ENCODE measurements at places on chromosomes 2 and 18. TPM values are rescaled to one million over a fixed set of nuclear protein-coding genes. Genes with fewer than 3 reads are reported as not detected.

Gene COL5A2
- 68.5 TPM for total RNA-seq

Gene ABCG8
- not detected for total RNA-seq

Gene TUBA4A
- 44.2 TPM for total RNA-seq

Gene SPR
- 57.0 TPM for total RNA-seq

Gene IL36B
- not detected for total RNA-seq

Gene STARD6
- not detected for total RNA-seq

- no peak for DNase-seq
Measured at GRCh38 chr2:168971261-168971660, 59.9 kb downstream of the ABCB11 start.

DNA sequence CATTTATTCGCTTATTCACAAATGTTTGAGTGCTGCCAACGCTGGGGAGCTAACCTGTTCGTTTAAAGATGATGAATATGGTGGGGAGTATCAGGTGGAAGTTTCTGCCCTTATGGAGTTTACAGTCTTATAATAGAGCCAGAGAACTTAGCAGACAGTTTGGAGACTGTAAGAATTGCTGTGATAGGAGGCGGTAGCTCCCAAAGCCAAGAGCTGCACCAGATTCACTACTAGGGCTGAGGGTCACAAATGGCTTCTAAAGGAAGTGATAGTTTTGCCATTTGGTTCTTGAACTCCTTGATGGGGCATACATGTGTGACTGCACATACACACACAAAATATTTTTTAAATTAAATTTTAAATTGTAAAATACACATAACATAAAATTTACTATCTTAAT lies 29.0 kb downstream of the UGP2 start:
- DNase-seq, result no peak

DNA sequence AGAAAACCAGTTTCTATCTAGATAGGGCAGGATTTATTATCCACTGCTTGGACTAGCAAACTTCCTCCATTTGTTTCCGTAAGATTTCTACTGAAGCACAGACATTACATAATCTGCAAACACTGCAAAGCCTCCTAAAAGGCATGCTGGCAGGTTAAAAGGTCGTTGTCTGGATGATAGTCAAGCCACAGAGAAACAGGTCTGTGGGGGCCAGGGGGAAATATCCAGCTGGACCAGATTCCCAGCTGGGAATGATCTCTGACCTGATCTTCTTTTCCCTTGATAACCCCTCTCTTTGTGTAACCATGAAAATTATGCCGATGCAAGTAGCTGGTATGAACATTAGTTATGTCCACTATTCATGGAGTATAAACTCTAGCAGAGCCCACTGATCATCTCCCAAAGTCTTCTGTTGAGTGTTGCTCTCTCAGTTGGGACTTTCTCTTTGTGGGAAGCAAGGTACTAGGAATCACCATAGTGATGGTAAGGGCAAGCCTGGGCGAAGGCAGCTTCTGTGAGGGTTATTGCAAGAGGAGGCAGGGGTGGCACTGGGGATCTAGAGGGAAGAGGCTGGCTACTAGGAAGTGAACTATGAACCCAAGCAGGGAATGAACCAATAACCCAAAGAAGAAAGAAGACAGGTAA lies 61.3 kb downstream of the GDF7 start:
- no peak for DNase-seq

DNA sequence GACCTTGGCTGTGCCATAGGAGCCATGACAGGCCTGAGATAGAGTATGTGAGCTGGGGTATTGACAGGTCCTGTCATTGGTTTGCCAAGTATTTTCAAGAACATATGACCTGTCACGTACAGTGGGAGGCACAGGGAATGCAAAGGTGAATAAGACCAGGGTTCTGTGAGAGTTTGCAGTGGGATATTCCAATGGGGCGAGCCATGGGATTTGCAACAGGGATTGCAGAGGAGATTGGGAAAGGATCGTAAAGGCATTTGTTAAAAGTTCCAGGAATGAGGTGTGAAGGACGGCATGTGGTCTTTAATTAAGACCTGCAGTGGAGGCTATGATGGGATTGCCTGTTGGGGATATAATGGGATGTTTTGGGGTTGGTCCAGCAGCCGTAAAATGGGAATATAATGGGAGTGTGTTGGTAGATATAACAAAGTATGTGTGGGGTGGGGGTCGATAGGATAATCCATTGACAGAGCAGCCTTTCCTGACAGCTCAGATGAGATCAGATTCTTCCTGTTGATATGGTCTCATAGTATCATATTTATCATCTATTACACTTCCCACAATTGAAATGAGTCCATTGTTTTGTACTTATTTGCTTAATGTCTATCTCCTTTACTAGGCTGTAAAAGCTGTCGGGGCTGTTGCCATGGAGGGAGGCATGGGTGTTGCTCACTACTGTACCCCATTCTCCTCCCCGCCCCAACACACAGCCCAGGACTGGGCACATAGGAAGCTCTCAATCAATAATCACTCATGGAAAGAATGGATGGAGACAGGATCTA lies 38.1 kb downstream of the PKDCC start:
- DNase-seq, result no peak

DNA sequence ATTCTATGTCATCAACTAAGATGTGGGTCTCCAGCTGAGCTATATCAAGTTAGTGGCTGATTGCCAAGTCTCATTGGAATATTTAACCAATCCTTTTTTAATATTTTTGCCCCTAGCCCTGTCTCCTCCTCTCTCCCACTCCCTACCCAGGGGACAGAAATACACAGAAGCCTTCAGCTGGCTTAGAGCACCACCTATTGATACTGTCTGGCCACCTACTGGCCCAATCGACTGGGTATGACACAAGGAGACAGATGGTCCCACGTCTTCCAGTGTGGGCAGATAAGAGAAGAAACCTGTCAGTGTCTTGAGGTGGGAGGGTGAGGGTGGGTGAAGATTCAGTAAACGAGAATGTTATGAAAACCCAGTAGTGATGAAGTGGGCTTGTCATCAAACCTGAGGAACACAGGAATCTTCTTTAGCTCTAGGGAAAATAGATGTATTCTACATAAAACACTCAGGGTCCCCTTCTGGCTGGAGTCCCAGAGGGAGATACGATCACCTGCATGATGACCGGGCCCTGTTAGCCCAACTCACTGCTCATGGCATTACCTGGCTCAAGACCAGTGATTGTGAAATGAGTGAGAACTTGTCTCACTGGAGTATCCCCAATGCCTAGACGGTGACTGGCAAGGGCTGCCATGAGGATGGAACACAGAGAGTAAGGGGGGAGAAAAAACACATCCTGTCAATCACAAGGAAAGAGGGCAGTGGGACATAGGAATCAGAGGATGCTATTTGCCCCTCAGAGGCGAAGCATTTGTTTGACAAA lies 26.7 kb downstream of the POLR1A start:
- no peak for DNase-seq

DNA sequence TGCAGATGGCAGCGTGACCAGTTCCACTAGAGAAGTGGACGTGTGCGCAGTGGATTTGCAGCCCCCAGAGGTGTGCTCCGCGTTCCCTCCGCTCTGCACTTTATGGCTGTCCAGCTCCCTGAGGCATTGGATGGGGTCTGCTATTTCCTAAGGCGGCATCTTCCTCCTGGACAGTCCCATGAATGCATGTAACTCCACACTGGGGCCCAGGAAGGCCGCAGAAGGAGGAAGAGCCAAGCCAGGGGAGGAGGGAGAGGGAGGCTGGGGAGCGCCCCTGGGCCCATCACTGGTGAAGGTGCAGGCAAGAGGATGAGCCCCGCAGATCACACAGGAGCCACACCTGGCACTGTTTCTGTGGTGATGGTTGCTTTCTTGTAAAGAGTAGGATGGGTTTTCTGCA lies 99.1 kb downstream of the PTGR3 start:
- DNase-seq, result no peak

DNA sequence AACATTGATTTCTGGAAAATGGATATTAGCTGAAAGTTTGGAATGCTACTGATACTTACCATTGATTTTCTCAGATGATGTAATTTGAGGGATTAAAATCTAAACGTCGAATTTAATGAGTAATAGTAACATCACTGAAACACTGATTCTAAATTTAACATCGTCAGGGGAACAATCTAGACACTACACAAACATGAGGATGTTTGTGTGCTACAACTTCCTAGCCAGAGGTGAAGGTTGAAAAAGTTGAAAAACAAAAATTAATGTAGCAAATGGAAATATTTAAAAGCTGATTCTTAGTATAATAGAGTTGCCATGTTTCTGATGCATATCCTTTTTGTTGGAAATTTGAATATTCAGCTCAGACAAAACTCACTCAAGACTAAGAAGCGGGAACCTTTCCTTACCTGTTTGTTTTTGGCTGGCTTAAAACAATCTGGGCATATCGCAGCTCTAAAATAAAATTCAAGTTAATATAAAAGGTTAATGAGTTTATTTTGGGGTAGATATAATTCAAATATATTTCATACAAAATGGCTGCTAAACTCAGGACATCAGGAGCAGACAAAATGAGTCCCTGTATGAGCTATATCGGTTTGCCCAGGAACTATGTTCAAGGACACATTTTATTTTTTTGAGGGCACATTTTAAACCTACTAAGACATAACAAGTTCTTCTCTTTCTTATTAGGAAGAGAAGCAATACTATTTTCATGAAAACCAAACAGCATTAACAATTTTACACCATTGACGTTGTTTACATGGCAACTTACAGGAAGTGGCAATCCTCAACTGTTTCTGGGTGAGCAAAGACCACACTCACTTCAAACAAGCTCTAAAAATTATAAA lies 52.6 kb upstream of the PEX13 start:
- no peak for DNase-seq

GRCh38 chr2:226247289-226248275 lies 552.0 kb downstream of the IRS1 start:
- DNase-seq, result no peak

DNA sequence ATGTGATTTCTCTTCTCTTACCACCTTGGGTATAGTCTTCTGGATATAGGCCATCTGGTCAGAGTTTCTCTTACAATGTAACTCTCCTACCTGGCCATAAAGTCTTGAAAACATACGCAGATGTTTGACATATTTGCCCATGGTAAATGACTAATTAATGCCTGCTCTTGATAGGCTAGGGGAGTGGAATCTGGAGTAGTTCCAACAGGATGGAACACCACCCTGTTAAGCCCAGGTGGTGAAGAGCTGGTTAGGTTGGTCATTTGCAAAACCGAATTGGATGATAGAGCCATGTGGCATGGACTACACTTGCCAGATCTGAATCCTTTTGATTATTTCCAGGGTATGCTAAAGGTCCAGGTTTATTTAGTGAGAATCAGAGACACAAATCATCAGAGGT lies 36.5 kb downstream of the HADHB start:
- DNase-seq, result no peak

- no peak for DNase-seq
Measured at GRCh38 chr2:95317123-95317500, 20.0 kb downstream of the KCNIP3 start.

DNA sequence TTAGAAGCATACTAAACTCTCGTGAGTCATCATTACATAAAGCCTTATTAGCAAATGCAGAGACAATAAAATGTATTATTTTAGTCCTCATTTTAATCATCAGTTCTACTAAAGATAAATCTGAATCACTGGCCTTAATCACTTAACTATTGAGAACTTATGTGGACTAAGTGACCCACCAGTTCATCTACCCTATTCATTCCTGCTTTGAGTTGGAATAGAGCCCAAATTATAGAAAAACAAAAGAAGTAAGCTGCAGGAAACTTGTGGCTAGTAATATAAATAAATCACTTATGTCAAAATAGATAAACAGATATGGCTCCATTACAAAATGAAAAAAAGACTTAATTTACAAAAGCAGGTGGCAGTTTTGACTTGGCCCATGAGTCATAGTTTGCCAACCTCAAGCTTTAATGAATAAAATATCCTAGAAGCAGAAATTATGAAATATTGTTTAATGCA lies 851.8 kb upstream of the CRIM1 start:
- DNase-seq, result no peak

GRCh38 chr2:54107903-54108615 lies 7.4 kb upstream of the ACYP2 start:
- peak; percentile 55 for DNase-seq

DNA sequence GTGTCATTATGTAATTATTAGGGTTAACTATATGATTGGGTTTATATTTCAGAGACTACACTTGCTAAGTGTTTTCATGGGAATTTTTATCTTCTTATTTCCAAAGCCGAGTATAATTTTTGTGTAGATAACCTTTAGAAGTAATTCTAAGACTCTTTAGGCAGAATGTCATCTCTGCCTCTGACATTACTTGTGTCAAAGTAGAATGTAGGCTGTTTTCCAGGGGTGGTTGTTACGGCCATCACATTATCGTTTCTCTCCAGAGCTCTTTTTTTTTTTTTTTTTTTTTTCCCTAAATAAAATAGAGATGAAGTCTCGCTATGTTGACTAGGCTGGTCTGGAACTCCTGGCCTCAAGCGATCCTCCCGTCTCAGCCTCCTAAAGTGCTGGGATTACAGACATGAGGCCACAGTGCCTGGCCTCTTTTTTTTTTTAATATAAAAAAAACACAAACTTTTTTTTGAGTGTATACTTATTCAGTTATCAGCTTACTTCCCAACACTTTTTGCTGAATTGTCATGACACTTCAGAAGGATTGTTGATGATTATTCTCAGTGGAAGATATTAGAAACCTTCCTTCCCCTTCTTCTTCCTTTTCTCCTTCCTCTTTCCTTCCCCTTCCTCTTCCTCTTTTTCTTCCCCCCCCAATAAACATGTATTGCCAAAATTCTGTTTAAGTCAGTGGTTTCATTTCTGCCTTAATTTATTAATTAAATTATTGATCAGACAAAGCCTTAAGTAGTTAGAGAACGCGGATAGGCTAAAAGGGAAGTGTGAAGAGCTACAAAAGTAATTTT lies 2.3 kb downstream of the PIKFYVE start:
- no peak for DNase-seq

DNA sequence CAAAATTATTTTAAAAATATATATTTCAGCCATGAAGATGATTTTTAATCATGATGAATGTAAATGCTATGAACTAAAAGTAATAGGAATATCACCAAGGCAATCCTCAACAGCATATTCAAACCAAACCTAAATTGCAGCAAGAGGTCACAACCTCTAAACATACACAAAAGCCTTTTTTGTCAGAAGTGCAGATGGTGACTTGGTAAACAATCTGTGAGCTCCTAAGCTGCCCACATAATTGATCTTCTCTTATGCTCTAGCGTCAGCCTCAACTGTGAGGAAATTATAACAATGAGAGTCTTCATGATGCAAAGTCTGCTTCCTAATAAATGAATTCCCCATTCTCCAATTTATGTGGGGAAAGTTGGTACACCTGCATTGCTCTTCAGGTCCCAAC lies 113.2 kb downstream of the TSN start:
- no peak for DNase-seq

DNA sequence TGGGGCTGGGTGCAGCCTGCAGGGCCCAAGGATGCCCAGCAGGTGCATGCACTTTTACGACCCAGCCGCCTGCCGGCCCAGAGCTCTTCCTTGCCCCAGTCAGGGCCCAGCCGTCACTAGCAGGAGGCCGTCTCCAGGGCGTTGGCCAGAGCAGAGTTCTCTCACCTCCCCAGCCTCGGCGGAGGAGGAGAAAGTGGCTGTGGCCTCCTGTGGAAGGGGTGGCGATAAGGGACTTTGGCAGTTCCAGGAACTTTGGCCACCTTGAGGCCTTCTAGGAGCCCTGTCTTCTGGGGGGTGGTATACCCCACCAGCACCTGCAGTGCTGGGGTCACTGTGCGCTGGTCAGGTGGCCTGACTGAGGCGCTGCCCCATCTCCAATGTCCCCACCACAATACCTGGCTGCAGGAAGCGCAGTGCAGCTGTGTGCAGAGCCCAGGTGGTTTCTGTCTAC lies 22.0 kb downstream of the NPPC start:
- DNase-seq, result no peak

- DNase-seq, result no peak
Measured at GRCh38 chr2:147546109-147546508, 298.7 kb upstream of the ACVR2A start.
